ENCODE measurements at places on chromosomes 1 and 21. TPM values are rescaled to one million over a fixed set of nuclear protein-coding genes. Genes with fewer than 3 reads are reported as not detected.

DNA sequence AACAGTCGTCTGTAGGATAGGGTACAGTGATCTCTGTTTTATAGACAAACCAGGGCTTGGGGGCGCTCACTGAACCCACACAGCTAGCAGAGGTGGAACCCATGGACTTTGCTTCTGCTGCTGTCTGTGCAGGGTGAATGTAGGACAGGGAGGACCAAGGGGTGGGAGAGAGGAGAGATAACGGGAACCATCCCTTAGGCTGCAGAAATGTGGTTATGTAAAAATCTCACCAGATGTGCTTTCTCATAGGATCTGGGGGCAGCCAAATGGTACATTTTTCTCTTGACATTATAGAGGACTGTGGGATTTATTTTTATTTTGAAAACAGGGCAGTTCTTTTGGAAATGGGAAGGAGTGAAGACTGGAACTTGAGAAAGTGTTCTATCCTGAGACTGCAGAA is 8.7 kb downstream of the NFASC start:
- no peak for DNase-seq

DNA sequence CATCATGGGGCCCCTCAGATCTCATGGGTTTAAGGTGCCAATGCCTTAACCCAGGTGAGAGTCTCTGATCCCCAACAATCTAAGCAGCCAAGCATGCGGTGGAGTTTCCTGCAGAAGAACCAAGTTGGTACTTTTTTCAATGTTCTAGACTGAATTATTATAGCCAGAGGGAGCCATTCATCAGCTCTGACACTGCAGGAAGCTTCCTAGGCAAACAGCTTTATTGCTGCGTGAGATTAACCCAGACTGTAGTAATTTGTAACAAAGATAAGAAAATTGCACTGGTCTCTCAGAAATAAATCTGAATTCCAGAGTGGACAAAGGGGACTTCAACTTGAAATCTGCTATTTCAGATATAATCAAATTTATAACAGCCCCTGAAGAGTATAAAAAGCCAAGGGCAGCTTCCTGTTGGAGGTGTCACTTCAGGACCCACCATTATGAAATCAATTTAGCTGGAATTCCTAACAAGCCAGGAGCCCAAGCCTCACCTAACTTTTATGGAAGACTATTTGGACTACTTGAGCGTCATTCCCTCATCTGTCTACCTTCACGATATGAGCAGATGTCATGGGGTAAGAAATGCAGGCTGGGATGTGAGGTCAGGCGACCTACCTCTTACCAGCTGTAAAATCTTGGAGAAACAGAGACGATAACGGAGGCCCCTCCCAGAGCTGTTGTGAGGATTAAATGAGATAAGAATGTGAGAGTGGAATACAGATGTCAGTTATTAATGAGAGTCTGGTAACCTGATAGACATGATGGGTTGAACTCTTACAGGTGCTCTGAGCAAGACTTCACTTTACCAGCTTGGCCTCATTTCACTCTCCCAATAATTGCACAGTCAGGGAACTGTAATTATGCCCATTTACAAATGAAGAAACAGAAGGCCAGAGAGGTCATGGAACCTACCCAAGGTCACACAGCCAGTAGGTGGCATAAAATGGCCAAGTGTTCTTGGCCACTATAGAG is 135.1 kb downstream of the RRAGC start:
- DNase-seq = no peak

GRCh38 chr1:185488808-185489207 is 171.8 kb upstream of the IVNS1ABP start:
- no peak for DNase-seq

DNA sequence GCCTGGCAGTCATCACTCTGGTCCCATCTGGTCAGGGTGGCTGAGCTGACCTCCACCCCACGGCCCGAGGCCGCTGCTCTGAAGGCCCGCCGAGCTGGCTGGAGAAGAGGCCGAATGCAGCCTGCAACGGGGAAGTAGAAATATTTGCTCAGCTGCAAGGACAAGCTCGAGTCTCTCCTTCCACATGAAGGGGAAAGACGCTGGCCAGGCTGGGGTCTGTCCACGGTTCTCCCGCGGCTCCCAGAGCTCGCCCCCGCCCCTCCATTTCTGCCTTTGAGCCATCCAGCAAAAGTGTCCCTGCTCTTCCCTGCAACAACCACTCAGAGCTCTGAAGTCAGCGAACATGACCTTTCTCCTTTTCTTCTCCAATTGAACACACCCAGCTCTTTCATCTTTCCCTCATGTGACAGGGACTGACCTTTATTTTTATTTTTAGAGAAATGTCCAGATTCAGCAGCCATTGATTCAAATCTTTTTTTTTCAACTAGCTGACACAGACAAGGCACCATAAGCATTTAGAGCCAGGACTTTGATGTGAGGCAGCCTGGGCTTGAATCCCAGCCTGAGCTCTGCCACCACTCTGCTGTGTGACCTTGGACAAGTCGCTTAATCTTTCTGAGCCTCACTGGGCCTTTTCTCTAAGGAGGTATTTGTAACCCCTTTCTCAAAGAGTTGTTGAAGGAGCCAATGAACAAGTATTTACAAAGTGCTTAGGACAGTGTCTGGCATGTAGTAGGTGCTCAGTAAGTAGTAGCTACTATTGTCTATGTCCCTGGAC is 149.3 kb upstream of the WNT4 start:
- no peak for DNase-seq

DNA sequence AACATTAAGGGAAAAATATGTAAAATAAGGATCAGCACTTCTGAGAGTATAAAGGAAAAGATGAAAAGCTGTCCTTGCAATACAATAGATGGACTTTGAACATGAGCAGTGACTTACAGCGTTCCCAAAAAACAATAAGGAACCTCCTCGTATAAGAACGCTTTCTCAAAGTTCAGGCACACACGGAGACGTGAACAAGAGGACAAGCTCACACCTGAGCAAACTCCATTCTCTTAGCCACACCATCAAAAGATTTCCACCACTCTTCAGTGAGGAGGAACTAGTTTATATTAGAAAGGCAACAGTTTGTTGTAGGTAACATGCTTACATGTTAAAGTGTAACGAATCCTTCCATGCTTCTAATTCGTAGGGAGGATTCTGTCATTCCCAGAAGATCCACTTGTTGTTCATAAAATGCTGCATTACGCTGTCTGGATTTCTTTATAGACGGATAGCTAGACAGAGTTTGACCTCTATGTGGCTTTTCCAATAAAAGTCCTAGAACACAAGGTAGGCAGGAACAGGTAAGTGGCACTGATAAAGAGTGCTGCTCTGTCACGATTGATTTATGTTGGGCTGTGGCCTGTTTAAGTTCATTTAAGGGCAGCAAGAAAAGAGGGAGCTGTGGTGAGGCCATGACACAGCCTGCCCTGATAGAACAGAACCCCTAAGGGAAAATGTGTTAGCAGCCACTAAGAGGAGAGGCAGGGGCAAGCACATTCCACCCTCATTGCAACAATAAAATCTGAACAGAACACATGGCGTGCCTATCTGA is 37.0 kb upstream of the ATP1A1 start:
- no peak for DNase-seq

- DNase-seq = no peak
These were observed 40.7 kb upstream of the PRKACB start for GRCh38 chr1:84103197-84103992.

DNA sequence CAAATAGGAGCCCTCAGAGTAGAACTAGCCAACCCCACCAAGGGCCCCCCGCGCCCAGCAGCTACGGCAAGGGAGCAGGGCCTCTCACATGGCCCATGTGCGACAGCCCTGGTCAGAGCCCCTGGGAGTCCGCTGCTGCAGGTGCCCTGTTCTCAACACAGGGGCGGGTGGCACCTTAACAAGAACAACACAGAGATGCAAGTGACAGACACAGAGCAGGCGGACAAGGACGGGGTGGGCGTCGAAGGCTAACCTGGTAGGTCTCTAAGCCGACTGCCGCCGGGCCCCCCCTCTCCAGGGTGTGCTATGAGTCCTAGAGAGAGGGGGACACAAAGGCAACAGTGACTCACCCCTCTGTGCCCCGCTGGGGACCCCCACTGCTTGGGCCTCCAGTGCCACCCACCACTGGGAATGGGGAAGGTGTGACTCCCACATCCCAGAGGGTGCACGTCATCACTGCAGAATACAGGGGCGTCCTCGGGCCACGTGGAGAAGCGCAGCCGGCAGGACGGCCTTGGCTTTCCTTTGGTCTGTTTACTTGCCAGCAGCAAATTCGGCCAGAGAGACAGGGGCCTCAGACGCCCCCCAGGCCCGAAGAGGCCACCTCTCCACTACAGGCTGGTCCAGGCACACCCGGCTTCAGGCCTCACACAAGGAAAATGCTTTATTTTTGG is 44.8 kb downstream of the PRDM15 start:
- DNase-seq = no peak

DNA sequence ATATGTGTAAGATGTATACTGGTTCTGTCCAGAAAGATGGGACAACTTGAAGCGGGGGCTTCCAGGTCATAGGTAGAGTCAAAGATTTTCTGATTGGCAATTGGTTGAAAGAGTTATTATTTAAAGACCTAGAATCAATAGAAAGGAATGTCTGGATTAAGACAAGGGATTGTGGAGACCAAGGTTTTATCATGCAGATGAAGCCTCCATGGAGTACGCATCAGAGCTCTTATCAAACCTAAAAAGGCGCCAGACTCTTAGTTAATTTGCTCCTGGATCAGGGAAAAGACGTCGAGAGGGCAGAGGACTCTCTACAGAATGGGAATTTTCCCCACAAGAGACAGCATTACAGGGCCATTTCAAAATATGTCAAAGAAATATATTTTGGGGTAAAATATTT is 23.7 kb upstream of the ETV3 start:
- DNase-seq = no peak

DNA sequence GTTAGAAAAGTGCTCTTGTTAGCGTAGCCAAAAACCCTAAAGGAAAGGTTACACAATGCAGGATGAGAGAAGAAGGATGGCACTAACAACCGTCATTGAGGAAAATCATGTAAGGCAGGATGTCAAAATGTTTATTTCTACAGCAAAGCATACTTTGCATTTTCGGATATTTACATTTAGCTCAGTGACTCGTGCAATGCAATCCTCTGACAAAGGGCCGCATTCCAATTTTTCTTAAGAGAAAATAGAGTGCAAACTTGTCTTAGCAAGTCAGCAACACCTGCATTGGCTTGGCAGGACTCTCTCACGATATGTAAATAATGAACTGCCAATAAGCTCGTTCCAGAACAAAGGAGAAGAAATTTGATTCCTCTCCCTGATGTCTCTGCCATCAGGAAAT is 33.3 kb downstream of the TIAM1 start:
- peak; percentile 30 for DNase-seq

GRCh38 chr1:167777269-167777650 is 55.5 kb downstream of the MPZL1 start:
- no peak for DNase-seq

DNA sequence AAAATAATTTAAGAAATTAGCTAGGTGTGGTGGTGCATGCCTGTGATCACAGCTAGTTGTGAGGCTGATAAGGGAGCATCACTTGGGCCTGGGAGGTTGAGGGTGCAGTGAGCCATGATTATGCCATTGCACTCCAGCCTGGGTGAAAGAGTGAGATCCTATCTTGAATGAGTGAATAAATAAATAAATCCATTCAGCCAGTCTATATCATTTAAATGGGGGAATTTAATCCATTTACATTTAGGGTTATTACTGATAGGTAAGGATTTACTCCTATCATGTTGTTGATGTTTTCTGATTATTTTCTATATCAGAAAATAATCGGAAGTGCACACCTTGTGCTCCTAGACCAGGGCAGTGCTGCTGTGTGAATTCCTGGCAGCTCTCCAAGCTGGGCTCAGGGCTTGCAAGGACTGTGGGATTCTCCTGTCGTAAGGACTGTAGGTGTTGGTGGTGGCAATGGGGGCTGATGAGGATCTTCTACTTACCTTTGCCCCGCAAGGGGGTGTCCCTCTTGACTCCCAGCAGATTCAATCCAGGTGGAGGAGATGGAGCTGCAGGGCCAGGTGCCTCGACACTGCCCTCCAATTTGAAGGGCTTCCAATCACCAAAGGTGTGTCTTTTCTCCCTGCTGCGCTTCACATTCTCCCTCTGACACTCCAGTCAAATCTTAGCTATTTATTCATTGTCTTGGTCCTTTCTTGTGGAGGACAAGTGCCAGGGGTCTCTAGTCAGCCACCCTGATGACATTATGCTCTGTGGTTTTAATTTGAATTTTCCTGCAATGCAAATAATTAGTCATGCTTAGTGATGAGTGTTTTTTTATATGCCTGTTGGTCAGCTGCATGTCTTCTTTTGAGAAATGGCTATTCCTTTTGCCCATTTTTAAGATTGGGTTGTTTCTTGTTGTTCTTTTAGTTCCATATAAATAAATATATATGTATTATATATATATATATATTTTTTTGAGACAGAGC is 14.1 kb upstream of the TRAPPC10 start:
- DNase-seq = no peak

GRCh38 chr1:17621691-17622090 is 82.2 kb downstream of the ARHGEF10L start:
- no peak for DNase-seq

DNA sequence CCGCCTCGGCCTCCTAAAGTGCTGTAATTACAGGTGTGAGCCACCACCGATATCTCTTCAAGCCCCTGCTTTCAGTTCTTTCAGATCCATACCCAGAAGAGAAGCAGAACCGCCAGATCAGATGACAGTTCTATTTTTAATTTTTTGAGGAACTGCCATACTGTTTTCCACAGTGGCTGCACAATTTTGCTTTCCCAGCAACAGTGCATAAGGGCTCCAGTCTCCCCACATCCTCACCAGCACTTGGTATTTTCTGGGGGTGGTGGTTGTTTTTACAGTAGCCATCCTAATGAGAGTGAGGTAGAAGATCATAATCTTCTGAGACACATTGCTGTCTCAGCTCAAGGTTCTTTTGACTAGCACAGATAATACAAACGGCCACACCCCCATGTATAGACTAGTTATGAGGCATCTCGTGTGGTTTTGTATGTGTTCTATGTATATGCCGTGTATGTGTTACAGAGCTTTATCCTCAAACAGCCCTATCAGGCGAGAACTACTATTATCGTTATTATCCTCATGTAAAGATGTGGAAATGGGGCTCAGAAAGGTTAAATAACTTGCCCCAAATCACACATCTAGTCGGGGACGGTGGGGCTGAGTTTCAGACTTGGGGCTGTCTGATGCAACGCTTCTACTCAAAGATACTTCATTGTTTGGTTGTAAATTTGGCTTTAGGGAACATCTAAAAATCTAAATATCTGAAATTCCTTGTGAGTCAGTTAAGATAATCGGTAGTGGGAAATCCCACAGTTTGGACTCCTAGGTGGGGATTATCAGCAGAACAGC is 12.0 kb downstream of the FHAD1 start:
- DNase-seq = no peak

- DNase-seq = no peak
These were observed 2.1 kb downstream of the MOV10 start for GRCh38 chr1:112676543-112676942.

The LRRC71 gene
- polyA plus RNA-seq = not detected

All from keratinocyte (primary cell).